ENCODE measurements at places on chromosomes 4 and X.

- DNase-seq, result no peak
Measured at GRCh38 chr4:148443512-148444295, 1.5 kb upstream of the NR3C2 start.

DNA sequence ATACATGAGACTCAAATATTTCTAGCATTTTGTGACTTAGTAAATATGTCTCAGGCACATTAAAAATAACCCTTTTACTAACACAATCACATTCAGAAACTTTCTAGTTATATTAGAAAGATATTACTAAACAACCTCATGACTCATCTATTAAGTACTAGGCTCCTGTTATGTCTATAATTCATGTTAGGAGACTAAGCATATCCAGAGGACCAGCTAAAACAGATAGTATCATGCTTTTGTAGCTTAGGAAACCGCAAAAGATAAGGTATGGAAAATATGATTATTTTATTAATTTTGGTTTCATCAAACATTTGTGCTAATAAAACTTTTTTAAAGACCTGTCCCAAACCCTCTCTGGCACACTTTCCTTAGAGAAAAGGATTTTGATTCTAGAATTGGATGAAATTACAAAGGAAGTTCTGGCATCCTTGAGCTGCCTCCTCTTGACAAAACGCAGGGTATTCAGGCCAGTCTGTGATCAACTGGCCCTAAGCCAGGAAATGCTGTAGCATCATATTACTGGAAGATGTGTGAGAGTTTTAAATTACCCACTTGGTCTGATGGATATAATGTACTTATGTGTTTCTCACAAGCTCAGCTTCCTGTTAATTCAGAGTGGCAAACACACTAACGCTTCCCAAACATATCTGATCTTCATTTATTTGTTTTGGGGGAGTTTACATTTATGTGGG is 60.4 kb downstream of the NRK start:
- DNase-seq, result no peak

DNA sequence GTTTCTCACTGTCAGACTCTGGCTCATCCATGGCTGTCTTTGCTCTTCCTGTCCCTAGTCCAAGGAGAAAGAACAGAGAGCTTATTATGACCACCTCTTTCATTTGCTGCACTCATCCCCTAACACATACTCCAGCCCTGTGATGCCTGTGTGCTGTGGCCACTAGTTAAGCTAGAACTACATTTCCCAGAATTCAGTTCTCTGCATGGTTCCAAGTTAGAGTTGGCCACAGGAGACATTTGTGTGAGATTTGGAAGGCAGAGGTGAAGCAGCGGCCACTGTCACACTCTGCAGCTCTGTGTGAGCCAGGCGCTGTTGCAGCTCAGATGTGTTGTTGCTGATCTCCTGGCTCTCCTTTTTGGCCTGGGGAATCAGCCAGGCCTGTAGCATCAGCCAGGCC is 188.2 kb upstream of the ATP6AP2 start:
- DNase-seq, result no peak

DNA sequence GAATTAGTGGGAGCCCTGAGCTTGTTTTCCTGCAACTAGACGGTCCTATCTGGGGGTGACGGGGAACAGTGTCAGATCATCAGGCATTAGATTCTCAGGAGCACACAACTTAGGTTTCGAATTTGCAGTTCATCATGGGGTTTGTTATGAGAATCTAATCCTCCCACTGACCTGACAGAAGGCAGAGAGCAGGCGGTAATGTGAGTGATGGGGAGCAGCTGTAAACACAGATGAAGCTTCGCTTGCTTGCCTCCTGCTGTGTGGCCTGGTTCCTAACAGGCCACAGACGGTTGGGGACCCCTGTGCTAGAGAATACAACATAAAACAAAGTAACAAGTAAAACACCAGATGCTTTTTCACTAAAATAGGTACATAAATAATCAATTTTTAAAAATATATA is 86.2 kb upstream of the BLTP1 start:
- no peak for DNase-seq

- no peak for DNase-seq
Measured at GRCh38 chr4:121156822-121157769, 7.0 kb downstream of the TNIP3 start.

GRCh38 chr4:81081156-81081555 is 50.6 kb downstream of the BMP3 start:
- no peak for DNase-seq

DNA sequence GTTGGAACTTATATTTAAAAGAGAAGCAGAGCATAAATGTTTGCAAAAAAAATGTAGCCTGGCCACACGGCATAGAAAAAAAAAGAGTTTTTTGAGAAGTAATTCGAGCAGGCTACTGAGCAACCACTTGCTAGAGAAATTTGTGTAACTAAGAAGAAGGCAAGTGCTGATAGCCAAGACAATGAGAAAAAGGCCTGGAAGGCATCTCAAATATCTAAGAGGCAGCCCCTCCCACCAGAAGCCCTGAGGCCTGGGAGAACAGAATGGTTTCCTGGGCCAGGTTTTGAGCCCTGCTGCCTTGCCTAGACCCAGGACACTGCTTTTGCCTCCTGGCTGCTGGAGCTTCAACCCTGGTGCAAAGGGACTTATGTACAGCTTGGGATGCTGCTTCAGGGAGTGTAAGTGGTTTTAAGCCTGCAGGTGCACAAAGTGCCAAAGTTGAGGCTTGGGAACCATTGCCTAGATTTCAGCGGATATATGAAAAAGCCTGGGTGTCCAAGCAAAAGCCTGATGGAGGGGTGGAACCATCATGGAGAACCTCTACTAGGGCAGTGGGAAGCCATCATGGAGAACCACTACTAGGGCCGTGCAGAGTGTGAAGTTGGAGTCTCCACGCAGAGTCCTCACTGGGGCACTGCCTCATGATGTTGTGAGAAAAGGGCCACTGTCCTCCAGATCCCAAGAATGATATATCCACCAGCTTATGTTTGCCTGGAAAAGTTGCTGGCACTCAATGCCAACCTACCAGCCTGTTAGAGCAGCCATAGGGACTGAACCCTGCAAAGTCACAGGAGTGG is 9.7 kb downstream of the TECRL start:
- DNase-seq, result no peak

GRCh38 chrX:2583194-2584162 is 82.7 kb upstream of the DHRSX start:
- DNase-seq, result no peak

- DNase-seq, result no peak
Measured at GRCh38 chr4:80312124-80312523, 23.4 kb upstream of the CFAP299 start.

- DNase-seq, result no peak
Measured at GRCh38 chr4:41600243-41600912, 62.4 kb downstream of the LIMCH1 start.

DNA sequence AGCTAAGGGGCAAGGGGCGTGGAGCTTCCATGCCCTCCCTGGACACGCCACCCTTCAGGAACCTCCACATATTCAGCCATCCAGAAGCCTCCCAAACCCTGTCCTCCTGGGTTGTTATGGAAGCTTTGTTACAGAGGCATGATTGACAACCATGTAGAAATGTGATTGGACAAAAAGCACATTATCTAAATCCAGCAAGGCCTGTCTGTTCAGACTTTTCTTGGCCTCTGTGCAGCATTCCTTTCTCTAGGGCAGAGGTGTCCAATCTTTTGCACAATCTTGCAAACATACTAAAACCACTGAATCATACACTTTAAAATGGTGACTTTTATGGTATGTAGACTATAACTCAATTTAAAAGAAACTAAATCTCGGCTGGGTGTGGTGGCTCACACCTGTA is 12.7 kb downstream of the STEEP1 start:
- DNase-seq, result no peak

DNA sequence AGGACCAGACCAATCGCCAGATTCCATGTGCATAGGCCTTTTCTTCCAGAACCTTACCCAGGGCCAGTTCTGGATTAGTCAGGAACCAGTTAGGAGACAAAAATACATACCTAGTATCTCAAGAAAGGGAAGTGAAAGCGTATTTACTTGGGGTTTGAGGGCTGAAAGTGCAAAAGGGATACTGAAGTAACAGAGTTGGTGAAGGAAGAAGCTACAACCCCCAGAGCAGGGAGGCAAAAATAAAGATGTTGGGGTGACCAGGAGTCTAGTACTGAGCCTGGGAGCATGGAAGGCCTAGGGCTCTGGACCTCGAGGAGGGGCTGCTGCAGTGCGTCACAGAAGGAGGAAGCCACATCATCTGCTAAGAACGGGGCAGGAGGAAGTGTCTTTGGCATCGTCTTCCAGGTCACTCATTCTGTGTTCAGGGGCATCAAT is 38.3 kb downstream of the TKTL1 start:
- no peak for DNase-seq

- no peak for DNase-seq
Measured at GRCh38 chr4:174672276-174672675, 150.0 kb upstream of the HPGD start.

GRCh38 chrX:35122756-35123155 is 180.2 kb downstream of the FAM47B start:
- DNase-seq, result no peak

- no peak for DNase-seq
Measured at GRCh38 chr4:79290376-79290775, 35.5 kb downstream of the NAA11 start.

Measured in stimulated activated CD4-positive, alpha-beta T cell treated with anti-CD3 and anti-CD28 coated beads, Interleukin-1b, Interleukin-23, amount 100 ng/mL, for 24 hours (primary cell).